Stimulated activated CD4-positive, alpha-beta T cell treated with anti-CD3 and anti-CD28 coated beads, Interleukin-15, amount 100 ng/mL, for 48 hours (primary cell): ENCODE measurements at places on chromosomes 1 and 21.

- DNase-seq, result no peak
Measured at GRCh38 chr1:199685369-199685768, 342.1 kb upstream of the NR5A2 start.

DNA sequence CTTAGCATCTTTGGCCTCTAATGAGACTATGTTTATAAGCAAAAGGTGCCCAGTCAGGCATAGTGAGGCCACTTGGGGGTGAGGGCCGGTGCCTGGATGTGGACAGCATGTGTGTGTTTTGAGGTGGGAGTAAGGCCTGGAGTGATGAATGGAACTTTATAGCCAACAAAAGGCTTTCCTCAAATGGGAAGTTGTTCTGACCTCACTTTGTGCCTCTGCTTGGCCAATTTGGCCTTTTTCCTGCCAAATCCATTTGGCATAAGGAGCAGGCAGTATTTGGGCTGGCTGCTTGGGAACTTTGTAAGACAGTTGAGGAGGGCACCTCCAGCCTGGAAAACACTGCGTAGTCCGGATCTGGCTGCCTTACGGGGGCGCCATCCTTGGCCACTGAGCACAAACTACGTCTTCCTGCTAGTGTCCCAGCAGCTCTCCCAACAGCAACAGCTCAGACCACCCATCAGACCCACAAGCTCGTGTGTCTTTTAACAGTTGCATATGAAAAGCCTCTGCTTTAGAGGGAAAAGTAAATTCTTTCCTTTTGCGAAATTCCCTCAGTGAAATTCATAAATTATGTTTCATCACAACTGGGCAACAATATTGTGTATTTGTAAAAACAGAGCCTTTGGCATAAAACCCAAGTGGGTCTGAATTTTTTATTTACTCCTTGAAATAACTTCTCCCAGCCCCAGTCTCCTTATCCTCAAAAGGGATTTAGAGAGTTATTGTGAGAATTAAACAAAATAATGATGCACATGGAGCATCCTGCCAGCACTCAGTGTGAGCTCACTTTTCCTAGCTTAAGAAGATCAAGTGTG, 322.9 kb downstream of the DISC1 start:
- no peak for DNase-seq

DNA sequence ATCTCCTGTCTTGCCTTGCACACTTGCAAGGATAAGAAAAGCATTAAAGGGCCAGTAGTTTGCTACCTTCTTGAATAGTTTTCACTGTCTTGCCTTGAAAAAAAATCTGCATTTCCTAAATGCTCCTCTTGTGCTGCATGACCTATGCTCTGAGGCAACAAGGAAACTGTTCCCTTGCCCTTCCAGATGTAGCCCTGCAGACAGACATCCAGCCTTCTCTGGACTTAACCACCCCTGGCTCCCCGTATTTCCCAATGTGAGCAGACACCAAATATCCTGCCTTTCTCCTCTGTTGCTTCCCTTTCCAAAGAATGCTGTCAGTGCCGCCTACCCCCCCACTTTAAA, 177.6 kb downstream of the GABPA start:
- no peak for DNase-seq

DNA sequence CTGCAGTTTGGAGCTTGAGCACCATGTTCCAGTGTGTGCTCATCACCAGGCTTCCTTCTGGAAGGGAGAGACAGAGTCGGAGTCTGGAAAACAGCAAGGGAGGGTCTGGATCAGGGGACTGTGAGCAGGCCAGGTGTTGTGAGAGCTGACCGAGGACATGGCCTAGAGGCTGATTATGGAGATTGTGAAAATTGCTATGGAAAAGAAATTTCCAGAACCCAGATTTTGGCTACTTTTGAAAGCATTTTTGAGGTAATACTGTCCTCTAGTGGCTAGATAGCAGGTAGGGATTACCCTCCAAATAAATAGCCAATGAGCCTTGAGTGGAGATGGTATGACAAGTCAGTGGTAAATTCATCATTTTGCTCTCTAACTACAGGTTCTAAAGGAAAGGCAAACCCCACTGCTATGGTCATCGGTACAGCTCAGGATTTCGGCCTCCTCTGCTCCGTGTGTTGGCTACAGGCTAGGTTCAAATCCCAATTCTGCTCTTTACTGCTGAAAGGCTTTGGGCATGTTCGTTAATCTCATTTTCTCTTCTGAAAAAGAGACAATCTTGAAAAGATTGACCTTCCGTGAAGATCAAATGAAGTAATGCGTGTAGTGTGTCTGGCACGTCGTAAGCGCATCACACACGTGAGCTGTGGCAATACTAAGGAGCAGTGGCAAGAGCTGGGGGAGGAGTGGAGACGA, 1.0 kb upstream of the HAO2 start:
- no peak for DNase-seq

- no peak for DNase-seq
Measured at GRCh38 chr1:22607154-22607553, 29.3 kb upstream of the C1QA start.
